ENCODE measurements at places on chromosomes 16 and 17. TPM values are rescaled to one million over a fixed set of nuclear protein-coding genes. Genes with fewer than 3 reads are reported as not detected.

The IRX6 gene
- total RNA-seq, result 0.69 TPM

The MYOCD gene
- 0.46 TPM for total RNA-seq

The TK1 gene
- total RNA-seq, result 5.5 TPM

The SLC25A39 gene
- total RNA-seq, result 46.1 TPM

The CBX2 gene
- 9.9 TPM for total RNA-seq

The CCL7 gene
- total RNA-seq, result not detected

The DOC2B gene
- total RNA-seq, result 33.0 TPM

The ZP2 gene
- 0.23 TPM for total RNA-seq

The CCDC144A gene
- total RNA-seq, result 20.5 TPM

The ZNRF1 gene
- 26.8 TPM for total RNA-seq

The MEIOC gene
- not detected for total RNA-seq

The KRTAP1-4 gene
- total RNA-seq, result not detected

The SULT1A4 gene
- total RNA-seq, result 2.1 TPM

The C16orf54 gene
- total RNA-seq, result 0.69 TPM

The SPNS3 gene
- 1.4 TPM for total RNA-seq

The SPATA20 gene
- 32.8 TPM for total RNA-seq

The ADGRG3 gene
- 0.23 TPM for total RNA-seq
